ENCODE measurements at places on chromosomes 7 and 10.

- DNase-seq: peak; percentile 6
Observed at GRCh38 chr7:29140873-29141468, 5.4 kb downstream of the CPVL start.

- DNase-seq: no peak
Observed at GRCh38 chr7:64905133-64905532, 2.1 kb downstream of the ZNF273 start.

DNA sequence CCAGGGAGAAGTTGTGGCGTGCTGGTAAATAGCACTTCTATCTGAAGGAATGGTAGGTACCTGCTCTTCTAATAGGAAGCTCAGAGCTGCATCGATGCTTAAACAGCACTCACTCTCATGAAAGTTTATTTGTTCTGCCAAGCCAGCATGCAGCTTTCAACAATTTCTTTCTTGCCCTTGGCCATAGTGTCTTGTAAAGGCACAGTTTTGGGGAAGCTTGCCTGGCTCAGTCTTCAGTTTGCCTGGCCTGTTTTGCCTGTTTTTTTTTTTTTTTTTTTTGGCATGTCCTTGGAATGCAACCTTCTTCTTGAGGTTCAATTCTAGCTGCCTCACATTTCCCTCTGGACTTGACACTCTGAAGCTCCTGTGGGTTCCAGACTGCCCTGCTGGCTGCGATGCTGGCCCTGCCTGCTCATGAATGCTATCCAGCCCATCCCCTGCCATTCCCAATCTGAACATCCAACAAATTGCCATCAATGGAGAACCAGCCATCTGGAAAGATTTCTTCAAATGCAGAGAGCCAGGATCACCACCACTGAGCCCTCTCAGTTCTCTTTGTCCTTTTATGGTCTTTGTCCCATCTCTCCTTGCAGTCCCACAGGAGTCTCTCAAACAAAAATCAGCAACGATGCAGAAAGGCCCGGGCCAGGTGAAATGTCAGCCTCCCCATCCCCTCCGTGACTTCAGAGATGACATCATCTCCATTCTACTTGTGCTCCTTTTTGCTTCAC lies 133.9 kb downstream of the ANLN start:
- no peak for DNase-seq

GRCh38 chr7:150629347-150629746 lies 2.8 kb downstream of the GIMAP6 start:
- DNase-seq: no peak

DNA sequence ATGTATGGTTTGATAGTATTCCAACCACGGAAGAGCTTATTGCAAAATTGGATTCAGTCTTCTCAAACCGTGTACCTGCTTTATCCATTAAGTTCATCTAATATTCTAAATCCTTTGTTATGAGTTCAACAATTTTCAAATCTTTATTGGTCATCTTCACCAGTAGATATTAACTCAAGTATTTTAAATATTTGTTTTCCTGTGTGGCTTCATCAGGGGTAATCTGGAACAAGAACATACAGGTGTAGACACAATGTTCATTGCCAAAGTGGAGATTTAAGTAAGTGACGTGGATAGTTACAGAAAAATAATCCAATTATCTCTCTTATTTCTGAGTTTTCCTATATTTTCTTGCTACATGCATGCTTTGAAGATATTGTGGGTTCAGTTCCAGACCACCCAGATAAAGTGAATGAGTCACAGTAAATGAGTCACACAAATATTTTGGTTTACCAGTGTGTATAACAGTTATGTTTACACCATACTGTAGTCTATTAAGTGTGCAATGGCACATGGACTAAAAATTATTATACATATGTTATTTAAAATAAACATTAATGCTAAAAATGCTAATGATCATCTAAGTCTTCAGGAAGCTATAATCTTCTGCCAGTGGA lies 429.0 kb upstream of the POT1 start:
- no peak for DNase-seq

GRCh38 chr7:29091715-29092114 lies 54.6 kb downstream of the CPVL start:
- no peak for DNase-seq

- no peak for DNase-seq
Observed at GRCh38 chr10:17414484-17414883, 39.9 kb downstream of the ST8SIA6 start.

GRCh38 chr10:79496896-79497295 lies 15.4 kb upstream of the EIF5AL1 start:
- DNase-seq: no peak

DNA sequence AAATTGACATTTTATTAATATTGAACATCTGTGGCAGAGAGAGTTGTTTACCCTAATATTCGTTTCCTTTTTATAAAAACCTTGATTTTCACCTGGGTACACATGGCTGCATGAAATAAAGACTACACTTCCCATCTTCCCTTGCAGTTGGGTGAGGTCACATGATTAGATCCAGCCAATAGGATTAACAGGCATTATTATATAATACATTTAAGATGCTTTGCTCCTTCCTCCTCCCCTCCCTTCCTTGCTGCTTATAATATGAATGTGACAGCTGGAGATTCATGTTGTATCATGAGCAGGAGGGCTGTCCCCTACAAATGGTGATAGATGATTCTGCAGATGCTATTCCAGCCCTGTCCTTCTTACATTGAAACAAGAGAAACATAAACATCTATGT lies 146.6 kb downstream of the SH2D4B start:
- peak; percentile 62 for DNase-seq

- no peak for DNase-seq
Observed at GRCh38 chr7:79823246-79823951, 311.2 kb upstream of the GNAI1 start.

DNA sequence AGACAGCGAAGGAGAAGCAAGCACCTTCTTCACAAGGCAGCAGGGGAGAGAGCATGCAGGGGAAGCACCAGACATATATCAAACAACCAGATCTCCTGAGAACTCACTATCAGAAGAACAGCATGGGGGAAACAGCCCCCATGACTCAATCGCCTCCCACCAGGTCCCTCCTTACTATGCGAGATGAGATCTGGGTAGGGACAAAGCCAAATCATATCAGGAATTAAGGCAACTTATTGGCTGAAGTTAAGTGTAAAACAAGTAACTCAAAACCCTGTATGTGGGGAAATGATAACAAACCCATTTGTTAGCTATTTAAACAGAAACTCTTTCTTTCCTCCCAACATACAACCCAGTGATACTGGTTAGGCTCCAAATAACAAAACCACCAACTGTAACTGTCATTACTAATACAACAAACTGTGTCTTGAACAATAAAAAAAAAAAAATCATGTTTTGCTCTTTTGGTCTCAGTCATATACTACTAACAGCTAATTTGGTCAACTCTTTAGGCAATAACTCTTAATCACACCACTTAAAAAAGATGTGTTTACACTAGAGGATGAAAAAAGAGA lies 57.8 kb downstream of the MINDY3 start:
- DNase-seq: no peak

GRCh38 chr10:60086421-60086820 lies 180.1 kb upstream of the CCDC6 start:
- DNase-seq: no peak

- peak; percentile 24 for DNase-seq
Observed at GRCh38 chr7:152512706-152513105, 76.9 kb upstream of the KMT2C start.

DNA sequence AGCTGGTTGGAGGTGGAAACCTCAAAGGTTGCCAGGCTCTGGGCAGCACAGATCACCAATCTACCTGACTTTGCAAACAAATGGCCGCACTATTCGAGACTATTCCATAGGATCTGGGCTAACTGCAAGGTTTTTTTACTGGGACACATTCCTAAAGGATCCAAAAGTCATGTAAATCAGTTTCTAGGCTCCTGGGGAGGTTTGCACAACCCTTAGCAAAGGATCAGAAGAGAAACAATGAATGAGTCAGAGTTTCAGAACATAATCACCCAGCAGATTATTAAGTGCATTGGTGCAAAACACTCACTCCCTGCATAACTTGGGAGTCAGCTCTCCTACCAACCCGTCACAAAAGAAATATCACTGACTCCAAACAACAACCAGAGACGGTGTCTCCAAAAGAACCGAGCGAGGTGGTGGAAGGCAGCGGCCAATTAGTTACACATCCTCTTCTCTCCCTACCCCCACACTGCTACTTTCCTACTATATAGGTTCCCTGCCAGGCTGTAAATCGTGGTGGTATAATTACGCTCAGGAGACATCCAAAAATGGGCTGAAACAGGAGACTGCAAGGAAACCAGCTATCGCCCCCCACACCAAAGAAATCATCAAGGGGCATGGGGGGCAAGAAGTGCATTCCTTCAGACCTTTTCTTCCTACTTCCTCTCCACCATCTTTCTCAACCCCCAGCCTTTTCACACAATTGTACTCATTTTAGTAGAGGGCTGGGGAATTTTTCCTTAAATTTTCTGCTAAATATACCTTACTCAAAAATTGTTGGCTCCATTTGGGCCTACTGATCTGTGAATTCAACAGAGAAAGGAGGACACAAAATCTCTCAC lies 3.2 kb downstream of the UBE2H start:
- DNase-seq: peak; percentile 12

Measured in CD4-positive, alpha-beta T cell treated with Interleukin-1 beta for 1 hour (primary cell).